Activated T-helper 1 cell treated with anti-CD3 and anti-CD28 coated beads, Interleukin-2, amount 50 U/mL, for 16 hours (primary cell): ENCODE measurements at places on chromosomes 4 and X.

- DNase-seq: no peak
Measured at GRCh38 chr4:139501117-139501516, 47.2 kb downstream of the RAB33B start.

- no peak for DNase-seq
Measured at GRCh38 chr4:186651624-186652023, 72.0 kb downstream of the FAT1 start.

DNA sequence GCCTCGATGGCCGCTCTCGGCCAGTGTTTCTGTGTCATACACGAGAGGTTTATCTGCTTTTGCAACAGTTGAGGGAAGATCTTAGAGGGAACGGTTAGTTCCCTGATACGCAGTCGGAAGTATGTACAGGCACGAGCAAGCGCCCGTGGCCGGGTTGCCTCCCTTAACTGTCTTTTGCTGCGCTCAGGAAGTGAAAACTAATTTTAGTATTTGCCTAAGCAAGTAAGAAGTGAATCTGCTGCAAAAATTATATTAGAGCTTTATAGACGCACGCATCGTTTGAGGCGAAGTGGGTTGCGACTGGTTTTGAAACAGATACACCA, 695 bp downstream of the MTM1 start:
- no peak for DNase-seq

GRCh38 chr4:68599150-68599549, 23.0 kb upstream of the UGT2B17 start:
- DNase-seq: no peak

- DNase-seq: no peak
Measured at GRCh38 chr4:138599965-138600364, 357.8 kb upstream of the SLC7A11 start.

DNA sequence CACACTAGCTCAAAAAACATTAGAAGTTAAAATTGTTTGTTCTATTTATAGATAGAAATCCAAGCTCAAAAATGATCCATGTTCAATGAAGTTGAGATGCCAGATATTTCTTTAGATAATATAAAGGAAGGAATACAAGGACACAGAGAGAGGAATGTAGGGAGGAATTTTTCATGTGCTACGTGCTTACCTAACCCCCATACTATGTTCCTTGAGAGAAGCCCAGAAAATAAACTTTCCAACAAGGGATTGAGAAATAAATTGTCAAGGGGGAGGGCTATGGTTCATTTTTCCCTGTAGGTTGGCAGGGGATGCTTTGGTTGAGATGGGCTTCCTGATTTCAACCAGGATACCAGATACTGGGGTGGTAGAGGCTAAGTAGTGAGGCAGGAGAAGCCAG, 15.6 kb upstream of the ADH5 start:
- DNase-seq: no peak

DNA sequence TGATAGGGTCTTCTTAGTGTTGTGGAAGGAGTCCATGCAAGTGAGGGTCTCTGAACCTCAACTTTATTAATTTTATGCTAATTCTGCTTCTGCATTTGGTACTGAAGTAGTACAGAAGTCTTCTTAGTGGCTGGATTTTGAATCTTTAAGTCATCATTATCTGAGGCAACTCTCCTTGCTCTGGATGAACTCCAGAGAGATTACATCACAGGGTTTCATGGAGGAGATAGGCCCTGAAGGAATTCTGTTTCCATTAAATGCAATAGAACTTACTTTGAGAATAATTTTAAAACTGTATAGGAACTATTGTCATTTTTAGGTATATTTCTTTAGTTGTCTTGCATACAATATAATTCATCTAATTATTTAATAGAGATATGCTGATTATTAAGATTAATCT, 451.2 kb downstream of the FAT4 start:
- no peak for DNase-seq

DNA sequence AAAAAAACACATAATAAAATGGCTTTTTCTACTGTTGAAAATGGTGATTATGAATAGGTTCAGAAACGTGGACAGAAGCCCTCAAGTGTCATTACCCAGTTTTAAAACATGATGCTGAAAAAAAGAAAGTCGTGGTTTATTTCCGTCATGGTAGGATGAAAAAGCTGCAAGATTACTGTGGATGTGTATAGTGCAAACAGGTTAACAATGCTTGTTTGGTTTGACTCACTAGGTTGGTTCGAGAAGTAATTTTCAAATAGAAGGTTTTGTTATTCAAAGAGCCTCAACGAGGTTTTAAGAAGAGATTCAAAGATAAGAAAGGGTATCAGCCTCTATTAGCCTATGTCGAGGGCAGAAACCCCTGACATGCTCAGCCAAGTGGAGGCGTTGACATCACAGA, 2.5 kb upstream of the RXFP1 start:
- DNase-seq: no peak

DNA sequence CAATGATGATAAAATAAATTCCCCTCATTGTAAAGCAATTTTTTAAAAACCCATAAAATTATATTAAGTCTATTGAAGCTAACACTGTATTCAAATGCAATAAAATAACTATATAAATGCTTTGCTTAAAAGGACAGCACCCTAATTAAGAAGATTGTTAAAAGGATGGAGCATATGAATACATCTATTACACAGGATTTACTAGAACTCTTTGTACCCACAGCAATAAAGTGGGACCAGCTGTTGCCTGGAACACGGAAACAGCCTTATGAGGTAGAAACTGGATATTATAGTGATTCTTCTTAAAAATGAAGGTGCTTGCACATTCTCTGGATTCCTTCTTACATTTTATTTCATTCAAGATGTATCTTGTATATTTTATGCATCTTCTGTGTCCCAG, 298.7 kb upstream of the KLF3 start:
- no peak for DNase-seq

DNA sequence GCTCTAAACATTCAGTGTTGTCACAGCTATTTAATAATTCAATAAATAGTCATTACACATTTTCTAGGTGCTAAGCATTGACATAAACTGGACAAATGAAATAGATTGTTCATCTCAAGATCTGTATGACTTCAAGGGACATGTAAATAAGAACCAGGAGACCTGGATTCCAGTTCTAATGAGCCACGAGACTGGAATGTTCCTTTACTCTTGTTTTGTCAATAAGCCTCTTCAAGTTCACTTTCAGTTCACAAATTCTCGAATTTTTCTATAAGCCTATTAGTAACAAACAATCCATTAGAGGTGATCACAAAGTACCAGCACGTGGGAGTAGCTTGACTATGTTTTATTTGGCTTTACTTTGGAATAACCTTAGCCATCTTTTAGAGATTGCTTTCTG, 514.0 kb upstream of the SMIM31 start:
- no peak for DNase-seq

DNA sequence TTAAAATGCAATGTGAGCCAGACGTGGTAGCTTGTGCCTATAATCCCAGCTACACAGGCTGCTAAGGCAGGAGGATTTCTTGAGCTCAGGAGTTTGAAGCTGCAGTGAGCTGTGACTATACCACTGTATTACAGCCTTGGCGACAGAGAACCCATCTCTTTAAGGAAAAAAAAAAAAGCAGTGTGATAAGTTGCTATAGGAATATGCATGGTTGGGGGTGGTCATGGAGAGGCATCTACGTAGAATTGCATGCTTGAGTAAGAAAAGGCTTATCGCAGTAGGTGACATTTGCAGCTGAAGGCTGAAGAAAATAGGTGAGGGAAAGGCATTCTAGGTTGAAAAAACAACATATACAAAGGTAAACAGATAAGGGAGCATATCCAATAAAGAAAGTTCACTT, 4.1 kb downstream of the DIAPH2 start:
- no peak for DNase-seq

DNA sequence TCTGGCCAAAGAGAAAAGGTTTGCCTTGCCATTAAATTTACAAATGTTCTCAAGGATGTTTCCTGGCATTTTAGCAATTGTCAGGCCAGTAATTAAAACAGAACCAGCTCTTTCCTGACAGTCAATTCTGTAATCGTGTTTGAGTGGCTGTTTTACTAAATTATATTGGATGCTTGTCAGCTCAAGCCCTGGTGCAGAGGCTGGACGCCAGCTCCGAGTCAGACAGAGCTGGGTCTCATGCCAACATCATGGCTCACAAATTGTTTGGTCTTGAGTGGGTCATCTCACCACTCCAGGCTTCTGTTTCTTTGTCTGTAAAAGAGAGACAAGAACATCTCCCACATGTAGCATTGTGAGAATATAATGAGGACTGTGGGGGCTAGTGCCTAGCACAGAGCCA, 190.3 kb upstream of the PSAPL1 start:
- no peak for DNase-seq

DNA sequence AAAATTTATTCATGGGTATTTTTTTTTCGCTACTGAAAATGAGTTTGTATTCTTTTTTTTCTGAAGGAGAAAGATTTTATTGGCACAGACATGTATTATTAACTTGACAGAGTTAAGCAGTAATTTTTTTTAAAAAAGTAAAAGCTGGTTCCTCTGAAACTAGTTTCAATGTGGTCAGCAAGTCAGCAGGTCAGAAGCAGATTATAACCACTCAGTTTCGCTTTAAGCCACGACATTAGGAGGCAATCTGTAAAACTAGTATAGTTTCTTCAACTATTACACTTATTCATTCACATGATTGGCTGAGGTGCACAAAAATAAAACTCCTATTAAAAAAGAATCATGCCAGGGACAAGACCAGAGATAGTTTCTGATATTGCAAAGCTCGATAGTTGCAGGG, 714.2 kb upstream of the PCDH7 start:
- no peak for DNase-seq
